Renal pelvis (tissue), 12 donors: ENCODE measurements at places on chromosomes 13 and 19.

GRCh38 chr13:98910501-98910951, 67.3 kb downstream of the DOCK9 start:
- DNase-seq: no peak

DNA sequence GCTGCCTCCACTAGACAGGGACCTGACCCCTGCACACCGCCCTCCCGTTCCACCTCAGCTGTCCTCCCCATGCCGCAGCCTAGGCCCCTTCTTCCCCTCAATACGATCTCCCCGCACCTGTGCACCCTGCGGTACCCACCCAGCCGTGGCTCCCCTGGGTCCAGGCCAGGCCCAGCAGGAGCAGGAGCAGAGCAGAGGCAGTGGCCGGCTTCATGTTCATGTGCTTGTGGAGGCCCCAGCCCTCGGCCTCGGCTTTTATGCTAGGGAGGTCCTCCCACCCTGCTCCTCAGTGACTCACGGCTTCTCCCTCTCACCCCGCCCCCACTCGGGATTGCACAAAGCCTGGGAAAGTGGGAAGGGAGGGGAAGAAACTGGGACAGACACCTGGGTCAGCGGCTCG, 11.4 kb upstream of the KRTDAP start:
- DNase-seq: no peak

DNA sequence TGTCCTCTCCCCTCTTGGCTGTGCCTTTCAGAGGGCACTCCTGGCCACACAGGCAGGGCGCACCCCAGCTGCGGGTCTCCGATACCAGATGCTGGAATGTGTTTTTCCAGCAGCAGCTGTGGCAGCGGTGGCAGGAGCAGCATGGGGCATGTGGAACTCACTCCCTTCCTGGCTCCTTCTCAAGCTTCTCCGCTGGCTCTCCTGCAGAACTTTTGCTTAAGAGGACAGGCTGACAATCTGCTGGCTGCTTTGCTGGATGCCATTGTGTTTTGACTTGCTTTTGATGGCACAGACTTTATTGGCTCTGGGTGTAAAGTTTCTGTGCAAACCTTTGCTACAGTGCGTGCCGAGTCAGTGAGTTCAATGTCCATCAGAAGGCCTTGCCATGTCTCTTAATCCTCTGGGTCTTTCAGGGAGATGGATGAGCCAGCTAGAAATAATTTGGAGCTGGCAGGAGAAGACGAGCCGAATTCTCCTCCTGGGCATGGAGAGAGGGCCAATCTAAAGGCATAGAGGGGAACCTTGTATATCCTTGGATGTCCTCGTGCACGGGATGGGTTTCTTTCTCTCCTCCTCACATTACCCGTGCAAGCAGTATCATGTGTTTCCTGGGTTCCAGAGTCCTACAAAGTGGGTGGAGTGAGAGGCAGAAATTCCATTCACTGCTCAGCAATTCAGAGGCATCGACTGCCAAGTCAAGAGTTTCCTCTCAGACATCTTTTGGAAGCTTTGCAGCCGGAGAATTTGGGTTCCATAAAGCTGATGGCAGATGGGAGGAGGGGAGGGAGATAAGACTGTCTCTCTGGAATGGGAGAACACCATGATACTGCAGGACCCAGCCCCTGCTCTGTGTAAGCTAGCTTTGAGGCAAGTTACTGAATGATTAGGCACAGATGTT, 231.2 kb downstream of the FGF9 start:
- no peak for DNase-seq

DNA sequence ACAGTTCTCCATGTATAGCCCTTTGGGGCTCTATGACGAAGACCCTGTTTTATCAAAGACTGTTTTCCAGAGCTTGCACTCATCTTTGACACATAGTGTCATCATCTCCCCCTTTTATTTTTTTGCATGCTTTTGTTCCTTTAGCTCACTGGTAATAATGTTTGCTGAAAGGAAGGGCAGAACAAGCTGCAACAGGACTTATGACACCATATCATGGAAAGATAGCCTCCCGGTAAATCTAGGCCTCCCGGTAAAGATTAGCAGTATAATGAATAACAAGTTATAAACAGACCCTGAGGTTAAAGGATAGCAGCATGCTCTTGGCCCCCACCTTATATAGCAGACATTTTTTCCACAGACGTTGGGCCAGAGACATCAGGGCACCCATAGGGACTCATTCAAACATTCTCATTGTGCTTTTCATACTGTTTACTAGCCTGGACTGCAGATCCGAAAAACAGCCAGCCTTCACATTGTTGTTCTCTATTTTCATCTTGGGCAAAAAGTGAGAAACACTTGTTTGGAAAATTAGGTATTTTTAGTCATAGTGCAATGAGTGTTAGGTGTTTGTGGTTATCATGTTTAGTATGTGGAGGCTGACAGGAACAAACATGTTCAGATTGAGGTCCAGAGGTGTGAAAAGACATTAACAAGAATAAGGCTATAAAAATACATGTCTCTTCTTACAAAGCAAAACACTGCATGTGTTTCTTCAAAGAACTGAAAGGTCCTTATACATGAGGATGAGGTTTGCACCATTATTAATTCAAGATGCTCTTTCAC, 136.9 kb upstream of the SPRY2 start:
- no peak for DNase-seq

DNA sequence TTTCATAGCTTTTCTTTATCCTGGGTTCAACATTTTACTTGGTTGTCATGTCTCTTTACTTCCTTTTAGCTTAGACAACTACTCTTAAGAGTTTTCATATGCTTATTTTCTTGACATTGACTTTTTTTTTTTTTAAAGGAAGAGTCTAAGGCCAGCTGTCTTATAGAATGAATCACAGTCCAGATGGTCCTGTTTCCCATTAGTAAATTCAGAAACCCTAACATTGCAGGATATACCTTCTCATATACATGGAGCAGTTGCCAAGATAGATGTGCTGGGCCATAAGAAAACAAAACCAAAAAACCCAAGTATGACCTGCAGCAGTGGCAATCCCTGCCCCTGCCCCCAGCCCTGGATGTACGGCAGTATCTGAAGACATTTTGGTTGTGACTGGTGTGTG, 72.8 kb downstream of the COG3 start:
- DNase-seq: no peak

DNA sequence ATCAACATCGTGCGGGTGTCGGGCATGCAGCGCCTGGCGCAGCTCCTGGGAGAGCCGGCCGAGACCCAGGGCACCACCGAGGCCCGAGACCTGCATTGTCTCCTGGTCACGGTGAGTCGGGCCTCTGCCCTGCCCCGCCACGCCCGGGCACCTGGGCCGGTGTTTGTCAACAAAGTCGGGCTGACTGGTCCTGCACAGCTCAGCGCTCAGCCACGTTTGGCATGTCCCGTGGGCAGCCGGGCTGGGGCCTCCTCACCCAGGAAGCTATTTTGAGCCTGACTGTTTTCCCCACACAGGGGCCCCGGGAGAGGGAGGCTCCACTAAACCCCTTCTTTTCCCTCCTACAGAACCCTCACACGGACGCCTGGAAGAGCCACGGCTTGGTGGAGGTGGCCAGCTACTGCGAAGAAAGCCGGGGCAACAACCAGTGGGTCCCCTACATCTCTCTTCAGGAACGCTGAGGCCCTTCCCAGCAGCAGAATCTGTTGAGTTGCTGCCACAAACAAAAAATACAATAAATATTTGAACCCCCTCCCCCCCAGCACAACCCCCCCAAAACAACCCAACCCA, 1.3 kb downstream of the GADD45B start:
- DNase-seq: no peak

DNA sequence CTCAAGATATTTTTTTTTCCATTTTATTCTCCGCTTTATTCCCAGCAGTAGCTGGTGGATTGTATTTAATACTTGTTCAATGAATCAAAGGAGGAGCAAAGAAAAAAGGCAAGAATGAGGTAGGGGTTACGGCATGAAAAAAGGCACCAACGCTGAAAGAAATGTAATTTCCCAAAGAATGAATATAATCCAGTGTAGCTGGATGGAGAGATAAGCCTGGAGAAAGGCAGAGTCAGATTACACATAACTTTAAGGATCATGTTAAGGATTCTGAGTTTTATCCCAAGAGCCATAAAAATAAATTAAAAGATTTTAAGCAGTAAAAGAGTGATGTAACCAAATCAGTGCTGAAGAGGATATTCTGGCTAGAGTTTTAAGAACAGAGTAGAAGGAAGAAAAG, 67.7 kb downstream of the RBM26 start:
- DNase-seq: no peak

- DNase-seq: no peak
Observed at GRCh38 chr19:5624741-5625278, 1.9 kb downstream of the SAFB start.

DNA sequence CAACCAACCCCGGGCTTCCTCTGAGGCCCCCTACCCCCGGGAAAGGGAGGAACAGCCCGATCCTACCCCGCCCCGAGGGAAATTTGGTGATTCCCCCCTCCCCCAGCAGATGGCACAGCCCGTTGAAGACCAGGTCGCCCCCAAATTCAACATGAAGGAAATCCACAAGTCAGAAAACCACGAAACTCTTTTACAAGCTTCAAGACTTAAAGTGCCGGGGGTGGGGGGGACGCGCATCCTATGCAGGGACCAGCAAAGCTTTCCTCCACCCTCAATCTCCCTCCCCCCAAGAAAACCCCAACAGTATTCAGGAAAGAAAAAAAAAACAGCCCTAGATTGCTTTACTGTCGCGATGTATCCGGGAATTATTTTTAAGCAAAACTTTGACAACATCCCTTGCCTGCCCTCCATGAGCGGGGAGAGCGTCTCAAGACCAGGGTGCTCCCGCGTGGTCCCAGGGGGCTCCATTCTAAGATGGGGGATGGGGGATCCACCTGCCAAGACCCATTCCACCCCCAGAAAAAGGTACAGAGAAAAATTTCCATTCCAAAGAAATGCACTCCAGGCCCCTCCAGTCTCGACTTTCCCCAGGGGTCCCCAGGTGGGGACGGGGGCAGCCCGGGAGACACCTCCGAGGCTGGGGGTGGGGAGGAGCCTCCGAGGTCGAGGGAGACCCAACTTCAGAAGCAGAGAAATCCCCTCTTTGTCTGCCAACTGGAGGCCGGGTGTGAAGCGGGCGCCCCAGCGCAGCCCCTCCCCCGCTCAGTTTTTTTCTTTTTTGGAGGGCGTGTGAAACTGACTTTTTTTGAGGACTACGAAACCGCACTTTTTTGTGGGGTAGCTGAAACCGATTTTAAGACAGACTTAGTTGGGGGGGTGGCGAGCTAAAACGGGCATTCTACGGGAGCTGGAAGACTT, 1.5 kb downstream of the TCF3 start:
- DNase-seq: peak; percentile 58

- DNase-seq: no peak
Observed at GRCh38 chr13:98413796-98414195, 163.1 kb downstream of the STK24 start.

GRCh38 chr19:1154731-1155351, 19.2 kb downstream of the SBNO2 start:
- peak; percentile 54 for DNase-seq

GRCh38 chr19:3467437-3468198, 12.7 kb downstream of the SMIM24 start:
- no peak for DNase-seq

GRCh38 chr19:40365613-40366401, 17.3 kb downstream of the PLD3 start:
- DNase-seq: peak; percentile 86

- DNase-seq: no peak
Observed at GRCh38 chr13:34931572-34931971, 10.5 kb upstream of the NBEA start.
